SHP77 (cell line): ENCODE measurements at places on chromosomes 2 and 18.

GRCh38 chr18:59109375-59109774, 30.3 kb upstream of the SEC11C start:
- peak; percentile 13 for DNase-seq

- DNase-seq = no peak
These were observed 482 bp downstream of the DLGAP1 start for GRCh38 chr18:4454537-4455112.

DNA sequence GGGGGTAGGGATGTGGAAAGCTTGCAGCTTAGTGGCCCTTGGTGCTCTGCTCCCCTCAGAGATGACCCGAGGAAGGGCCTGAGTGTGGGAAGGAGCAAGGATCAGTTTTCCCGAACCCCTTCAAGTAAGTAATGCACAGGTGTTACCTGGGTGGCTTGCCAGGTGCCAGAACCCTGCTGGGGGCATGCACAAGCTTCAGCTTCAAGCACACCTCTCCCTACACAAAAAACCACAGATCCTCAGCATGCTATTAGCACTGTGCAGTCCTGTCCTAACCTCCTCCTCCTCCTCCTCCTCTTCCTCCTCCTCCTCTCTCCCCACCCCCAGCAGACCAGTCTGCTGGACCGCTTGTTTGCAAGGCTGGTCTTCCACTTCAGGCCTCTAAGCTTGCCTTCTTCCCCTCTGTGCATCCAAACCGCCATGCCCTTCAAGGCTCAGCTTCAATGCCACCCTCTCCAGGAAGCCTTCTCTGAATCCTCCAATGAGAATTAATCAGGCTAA, 114.8 kb downstream of the ACAA2 start:
- DNase-seq = no peak

- DNase-seq = peak; percentile 56
These were observed 1083.2 kb downstream of the SOCS6 start for GRCh38 chr18:71371951-71372605.

DNA sequence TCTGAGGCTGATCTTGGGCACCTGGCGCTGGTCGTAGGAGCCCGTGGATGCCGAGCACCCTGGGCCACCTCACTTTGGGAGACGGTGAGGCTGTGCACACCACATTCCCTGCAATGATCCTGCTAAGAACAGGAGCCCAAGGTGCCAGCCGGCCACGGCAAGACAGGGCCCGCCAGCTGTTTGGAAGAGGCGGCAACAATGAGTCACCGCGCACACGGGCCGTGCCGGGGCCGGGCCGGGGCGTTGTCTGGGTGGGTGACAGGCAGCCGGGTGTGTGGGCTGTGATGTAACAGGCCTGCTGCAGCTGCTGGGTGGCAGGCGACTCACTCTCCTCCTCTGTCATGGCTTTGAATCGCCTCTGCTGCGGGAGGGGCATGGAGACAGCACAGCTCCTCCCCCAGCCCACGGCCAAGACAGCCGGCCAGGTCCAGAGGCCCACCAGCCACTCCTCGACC, 49.7 kb upstream of the ODC1 start:
- peak; percentile 92 for DNase-seq

GRCh38 chr2:205848601-205849000, 166.3 kb downstream of the NRP2 start:
- no peak for DNase-seq

GRCh38 chr18:23453680-23454058, 582 bp downstream of the RIOK3 start:
- DNase-seq = no peak

GRCh38 chr2:11631462-11631861, 38.5 kb downstream of the NTSR2 start:
- peak; percentile 10 for DNase-seq

DNA sequence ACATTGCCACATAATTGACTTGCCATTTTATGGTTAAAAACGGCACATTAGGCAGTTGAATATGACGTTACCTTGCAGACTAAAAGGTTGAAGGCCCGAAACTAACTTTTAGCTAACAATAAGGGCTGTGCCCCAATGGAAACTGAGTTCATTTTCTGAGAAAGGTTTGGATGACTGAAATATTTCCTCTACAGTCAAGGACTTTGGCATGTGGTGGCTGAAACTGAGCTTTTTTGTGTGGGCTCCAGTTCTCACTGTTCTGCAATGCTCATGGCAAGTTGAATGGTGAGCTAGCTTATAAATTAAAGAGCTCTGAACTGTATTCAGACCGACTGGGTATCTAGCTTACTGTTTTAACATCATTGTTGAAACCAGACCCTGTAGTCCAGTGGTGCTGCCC, 23.8 kb upstream of the TXNDC2 start:
- no peak for DNase-seq

- DNase-seq = no peak
These were observed 643 bp downstream of the RMC1 start for GRCh38 chr18:23503963-23504344.

DNA sequence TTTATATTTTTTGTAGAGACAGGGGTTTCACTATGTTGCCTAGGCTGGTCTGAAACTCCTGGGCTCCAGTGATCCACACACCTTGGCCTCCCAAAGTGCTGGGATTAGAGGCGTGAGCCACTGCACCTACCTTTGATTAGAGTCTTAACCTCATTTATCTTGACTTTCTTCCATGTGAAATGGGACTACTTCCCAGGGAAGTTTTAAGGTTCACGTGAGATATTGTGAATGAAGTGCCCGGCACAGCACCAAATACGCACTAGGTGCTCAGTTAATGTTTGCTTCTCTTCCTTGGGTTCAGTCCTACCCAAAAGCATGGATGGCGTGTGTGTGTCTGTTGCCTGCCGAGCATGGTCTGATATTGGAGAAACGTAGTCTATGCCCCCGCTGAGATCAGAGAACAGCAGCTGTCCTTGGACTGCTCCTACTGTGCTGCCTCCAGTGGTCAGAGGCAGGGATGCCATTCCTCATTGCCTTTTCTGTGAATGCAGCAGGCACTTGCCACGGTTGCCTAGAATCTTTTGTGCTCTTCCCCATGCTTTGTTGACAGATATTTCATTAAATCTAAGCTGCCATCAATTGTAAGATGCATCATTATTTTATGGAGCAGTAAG, 12.3 kb upstream of the TFCP2L1 start:
- DNase-seq = peak; percentile 42

DNA sequence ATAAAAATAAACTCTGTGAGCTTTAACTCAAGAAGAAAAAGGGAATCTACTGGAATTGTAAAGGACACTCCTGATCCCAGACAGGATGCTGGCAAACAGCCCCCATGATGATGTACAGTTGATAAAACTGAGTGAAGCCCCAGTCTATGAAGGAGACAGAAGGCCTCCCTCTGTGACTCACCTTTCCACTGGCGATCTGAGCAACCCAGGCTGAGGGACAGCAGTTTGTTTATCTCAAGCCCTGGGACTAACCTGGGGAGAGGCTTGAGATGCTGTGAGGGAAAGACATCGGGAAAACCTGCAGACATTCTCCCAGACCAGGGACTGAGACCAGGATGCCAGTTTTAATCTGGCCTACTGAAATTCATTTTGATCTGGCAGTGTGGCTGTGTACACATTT, 104.5 kb upstream of the CDH2 start:
- DNase-seq = no peak

- no peak for DNase-seq
These were observed 98.9 kb downstream of the RTP5 start for GRCh38 chr2:241968417-241968816.

DNA sequence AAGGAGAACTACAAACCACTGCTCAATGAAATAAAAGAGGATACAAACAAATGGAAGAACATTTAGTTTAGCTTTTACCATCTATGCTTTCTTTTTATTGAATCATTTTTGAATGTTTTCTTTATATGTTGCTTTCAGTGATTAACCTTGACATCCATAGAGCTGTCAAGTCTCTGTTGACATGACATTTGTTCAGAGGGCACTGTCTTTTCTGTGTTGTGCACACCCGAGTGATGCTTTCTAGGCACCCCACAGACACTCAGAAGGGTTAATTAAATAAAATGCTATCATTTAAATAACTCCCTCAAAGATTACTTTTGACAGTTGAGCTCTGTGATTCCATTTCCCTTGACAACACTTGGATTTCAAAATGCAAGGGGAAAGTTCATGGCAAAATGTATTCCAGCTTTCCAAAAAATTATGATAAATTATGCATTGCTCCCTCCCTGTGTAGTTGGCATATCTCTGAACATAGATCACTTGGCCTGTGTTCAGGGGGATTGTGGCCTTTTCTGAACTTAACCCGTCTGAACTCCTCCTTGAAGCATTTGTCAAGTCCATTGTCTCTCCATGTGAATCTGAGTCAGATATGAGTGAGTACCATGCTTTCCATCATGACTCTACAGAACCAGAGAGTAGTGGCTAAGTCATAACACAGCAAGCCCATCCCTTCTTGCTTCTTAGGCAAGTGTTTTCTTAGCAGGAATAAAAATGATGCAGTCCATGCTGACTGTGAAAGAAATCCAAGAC, 372.6 kb downstream of the RPRM start:
- no peak for DNase-seq

DNA sequence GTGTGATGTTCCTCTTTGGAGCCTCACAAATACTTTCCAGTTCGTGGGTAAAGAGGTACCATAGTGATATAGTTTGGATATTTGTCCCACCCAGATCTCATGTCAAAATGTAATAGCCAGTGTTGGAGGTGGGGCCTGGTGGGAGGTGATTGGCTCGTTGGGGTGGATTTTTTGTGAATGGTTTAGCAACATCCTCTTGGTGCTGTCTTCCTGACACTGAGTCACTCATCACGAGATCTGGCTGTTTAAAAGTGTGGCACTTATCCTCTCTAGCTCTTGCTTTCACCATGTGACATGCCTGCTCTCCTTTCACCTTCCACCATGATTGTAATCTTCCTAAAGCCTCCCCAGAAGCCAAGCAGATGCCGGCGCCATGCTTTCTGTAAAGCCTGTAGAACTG, 3.0 kb upstream of the CCDC93 start:
- DNase-seq = no peak

DNA sequence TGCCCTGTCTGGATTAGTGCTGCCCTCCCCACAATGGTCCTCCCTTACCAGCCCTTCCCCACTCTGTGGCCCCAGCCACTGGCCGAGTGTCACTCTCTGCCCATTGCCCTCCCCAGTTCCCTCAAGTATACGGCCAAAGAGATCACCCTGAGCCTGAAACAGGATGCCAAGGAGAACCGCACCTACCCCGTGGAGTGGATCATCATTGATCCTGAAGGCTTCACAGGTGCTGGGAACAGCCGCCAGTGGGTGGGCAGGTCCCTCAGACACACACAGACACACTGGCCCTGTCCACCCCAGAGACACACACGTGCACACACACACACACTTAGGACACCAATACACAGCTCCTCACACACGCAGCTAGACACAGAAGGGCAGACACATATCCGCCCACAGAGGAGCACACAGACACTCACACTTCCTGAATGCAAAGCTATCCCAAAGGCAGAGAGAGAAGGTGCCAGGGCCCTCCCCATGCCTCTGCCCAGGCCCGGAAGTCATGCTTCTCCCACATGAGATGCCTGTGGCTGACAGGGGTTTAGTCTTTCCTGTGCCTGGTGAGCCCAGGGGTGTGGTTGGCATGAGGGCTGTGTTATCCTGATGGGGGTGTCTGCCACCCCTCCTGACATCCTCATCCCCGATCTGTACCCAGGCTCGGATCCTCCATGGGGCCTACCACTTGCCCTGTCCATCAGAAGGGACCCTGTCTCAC, 2.9 kb downstream of the CHRND start:
- DNase-seq = no peak

DNA sequence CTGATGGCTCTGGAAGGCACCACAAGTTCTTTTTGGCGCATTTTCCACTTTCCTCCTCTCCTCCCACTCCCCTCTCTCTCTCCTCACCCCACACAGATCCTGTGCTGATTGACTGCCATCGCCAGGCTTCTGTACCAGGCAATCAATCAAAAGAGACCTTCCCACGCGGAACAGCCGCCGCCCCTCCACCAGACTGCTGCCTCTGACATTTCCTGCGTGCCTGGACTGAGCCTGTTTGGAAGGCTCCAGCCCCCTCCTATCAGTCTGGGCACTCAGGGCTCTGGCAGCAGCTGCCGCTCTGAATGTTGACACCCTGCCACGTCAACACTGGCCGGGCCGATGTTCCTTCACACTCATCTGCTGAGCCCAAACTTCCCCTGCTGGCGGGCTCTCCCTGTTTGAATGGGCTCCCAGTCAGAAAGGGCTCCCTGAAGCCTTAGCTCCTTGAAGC, 467.7 kb downstream of the EPHA4 start:
- DNase-seq = peak; percentile 85

GRCh38 chr18:8319798-8320489, 289.3 kb upstream of the RAB12 start:
- DNase-seq = no peak

DNA sequence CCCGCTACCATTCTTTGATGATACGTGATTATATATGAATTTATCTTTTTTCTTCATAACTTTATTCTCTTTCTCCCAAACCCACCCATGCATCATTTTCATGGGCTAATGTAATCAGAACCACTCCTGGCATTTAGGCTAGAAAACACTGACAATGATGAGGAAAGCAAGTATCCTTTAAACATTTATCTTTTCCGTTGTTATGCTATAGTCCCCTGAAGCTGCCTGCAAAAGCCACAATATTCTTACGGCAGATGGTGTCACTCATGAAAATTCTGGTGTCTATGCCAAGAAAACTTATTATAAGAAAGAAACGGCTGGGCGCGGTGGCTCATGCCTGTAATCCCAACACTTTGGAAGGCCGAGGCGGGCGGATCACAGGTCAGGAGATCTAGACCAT, 221.8 kb upstream of the CTAGE1 start:
- no peak for DNase-seq

DNA sequence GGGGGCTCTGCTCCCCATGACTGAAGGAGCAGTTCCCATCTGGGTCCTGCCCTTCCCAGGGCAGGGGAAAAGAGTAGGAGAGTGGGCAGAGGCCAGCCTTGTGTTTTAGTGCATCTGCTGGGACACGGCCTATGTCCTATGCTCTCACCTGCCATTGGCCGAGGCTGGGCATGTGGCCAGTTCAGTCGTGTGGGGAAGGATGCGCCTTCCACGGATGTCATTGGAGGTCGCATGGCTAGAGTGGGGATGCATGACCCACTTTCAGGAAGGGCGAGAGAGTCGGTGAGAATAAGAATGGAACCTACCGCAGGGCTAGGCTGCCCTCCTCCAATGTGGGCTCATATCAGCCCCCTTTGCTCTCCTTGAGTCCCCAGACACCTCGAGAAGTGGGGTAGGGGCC, 70.9 kb upstream of the HAAO start:
- DNase-seq = no peak

- DNase-seq = no peak
These were observed 70.0 kb upstream of the MAP4K4 start for GRCh38 chr2:101627285-101628029.

DNA sequence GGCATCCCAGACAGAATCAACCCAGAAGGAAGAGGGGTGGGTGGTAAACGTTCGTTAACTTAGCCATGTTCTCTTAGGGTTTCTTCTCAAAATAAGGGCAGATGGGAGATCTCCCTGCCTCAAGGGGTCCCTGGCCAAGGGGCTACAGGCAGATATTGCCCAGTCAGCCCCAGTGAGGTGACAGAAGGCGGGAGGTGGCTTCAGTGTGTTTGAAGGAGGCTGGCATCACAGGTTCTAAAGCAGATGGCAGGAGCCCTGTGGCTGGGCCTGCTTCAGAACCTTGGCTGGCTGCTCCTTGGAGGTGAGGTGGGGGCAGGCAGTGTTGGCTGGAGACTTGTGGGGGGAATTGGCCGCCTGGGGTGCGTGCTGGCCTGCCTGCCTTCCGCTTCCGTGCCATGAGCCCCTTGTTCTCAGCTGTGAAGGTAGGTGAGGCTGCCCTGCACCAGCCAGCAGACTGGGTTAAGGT, 23.5 kb downstream of the HPCAL1 start:
- peak; percentile 46 for DNase-seq

- DNase-seq = no peak
These were observed 7.8 kb upstream of the NT5DC4 start for GRCh38 chr2:112712903-112713584.
